ENCODE measurements at places on chromosomes 5 and 9.
A peak's percentile ranks its signal among the peaks of the same experiment; 100 is the strongest.

DNA sequence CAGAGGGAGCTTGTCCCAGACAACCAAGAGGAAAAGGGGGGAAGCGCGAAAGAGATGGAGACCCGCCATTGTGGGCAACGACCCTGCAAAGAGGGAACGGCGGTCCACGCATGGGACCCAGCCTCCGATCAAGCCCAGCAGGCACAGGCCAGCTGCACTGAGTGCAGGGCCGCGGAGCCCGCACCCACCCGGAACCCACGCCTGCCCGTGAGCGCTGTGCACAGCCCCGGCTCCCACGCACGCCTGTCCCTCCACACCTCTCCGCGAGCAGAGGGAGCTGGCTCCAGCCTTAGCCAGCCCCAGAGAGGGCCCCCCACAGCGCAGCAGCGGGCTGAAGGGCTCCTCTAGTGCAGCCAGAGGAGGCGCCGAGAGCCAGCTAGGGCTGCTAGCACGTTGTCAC lies 416.5 kb downstream of the DMRTA1 start:
- no peak for DNase-seq

- peak; percentile 54 for DNase-seq
Observed at GRCh38 chr5:132830436-132831094, at the start of gene SHROOM1. TSS of gene SHROOM1 (minus strand) at chr5:132830647. CDS start at chr5:132826140, 4,507 bp downstream.

DNA sequence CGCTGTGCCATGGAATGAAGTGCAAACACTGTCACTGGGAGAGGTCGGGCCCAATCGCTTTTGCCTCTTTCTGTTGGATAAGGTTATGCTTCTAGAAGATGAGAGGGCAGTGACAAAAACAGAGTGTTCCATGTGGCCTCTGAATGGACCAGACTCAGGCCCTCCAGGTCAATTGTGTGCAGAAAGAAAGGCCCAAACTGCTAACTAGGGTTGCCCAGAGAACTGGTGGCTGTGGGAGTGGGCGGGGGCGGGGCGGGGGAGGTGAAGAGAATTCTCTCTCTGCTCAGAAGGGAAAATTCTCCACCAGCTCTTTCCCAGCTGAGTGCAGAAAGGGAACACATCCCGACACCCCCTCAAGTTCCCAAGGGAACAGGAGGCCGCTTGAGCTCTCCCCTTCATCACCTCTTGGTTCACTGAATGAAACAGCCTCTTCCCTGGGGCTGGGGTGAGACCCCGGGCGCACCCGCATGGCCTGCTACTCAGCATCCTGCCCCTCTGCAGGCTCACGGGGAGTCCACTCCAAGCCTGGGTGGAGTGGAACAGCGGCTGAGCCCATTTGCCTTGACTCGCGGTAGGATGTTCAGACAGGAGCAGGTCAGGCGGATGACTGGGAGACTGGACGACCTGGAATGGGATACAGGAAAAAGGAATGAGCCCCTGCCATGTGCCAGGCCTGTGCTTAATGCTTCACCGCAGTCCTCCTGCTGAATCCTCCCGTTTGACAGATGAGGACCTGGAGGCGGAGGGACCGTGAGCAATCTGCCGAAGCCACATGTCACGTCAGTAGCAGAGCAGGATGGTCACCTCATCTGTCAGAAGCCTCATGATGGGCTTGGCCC lies 93.8 kb upstream of the FANCC start:
- no peak for DNase-seq

DNA sequence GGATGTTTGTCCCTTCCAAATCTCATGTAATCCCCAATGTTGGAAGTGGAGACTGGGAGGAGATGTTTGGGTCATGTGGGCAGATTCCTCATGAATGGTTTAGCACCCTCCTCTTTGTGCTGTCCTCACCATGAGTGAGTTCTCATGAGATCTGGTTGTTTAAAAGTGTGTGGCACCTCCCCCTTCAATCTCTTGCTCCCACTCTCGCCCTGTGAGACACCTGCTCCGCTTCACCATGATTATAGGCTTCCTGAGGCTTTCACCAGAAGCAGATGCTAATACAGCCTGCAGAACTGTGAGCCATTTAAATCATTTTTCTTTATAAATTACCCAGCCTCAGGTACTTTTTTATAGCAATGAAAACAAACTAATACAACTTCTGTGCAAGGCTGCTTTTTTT lies 127.3 kb upstream of the CCDC152 start:
- DNase-seq = no peak

GRCh38 chr9:124139001-124139400 lies 118.7 kb upstream of the NEK6 start:
- no peak for DNase-seq

DNA sequence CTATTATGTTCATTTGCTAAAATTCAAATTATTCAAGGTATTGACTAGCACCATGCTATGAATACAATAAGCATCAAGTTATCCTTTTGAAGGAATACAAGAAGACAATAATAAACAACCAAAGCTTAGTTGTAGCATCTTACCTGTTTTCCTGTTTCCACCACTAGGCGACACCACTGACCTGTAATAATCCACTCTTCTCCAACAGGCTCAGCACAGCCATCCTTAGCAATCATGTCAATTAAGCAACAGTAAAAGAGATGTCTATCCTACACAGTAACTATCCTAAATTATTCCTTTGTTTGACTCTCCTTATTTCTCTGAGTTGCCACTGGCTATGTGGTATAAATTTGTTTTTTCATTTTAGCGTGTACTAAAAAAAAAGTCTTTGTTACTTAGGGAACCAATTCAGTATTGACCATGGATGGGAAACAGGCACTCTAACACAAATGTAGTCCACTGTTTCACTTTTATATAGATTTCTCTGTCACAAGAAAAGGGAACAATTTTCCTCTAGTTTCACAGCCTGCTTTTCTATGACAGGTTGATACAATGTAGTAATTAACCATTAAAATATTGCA lies 46.2 kb downstream of the PCA3 start:
- peak; percentile 42 for DNase-seq

- no peak for DNase-seq
Observed at GRCh38 chr5:92444888-92445287, 1061.8 kb upstream of the ARRDC3 start.

DNA sequence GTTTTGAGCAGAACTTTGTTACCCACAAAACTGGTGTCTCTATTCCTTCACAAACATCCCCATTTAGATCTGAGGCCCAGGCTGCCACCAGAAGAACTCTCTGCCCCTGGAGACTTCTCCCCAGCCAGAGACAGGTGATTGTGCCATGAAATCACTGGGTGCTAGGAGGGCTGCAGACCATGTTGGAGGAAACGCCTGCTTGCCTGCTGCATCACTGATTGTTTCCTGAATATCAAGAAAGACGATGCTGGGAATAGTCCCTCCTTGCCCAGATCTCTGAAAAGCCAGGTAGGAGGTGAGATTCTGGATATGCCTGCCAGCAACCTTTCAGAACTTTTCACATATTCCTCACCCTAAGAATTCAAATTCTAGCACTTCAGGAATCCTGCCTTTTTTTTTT lies 8.1 kb downstream of the ZNF366 start:
- no peak for DNase-seq

DNA sequence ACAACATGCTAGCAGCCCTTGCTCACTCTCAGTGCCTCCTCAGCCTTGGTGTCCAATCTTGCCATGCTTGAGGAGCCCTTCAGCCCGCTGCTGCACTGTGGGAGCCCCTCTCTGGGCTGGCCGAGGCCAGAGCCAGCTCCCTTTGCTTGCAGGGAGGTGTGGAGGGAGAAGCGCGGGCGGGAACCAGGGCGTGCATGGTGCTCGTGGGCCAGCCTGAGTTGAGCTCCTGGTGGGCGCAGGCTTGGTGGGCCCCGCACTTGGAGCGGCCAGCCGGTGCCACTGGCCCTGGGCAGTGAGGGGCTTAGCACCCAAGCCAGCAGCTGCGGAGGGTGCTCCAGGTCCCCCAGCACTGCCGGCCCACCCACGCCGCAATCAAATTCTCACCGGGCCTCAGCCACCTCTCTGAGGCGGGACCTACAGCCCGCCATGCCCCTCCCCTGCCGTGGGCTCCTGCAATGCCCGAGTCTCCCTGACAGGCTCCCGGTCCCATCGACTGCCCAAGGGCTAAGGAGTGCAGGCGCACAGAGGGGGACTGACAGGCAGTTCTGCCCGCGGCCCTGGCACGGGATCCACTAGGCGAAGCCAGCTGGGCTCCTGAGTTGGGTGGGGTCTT lies 333.5 kb downstream of the KCNN2 start:
- no peak for DNase-seq

- DNase-seq = peak; percentile 78
Observed at GRCh38 chr9:14730461-14730898, 7.9 kb upstream of the CER1 start.

GRCh38 chr9:134366223-134367031 lies 40.2 kb downstream of the RXRA start:
- peak; percentile 94 for DNase-seq

- DNase-seq = no peak
Observed at GRCh38 chr5:143030349-143030748, 260.2 kb downstream of the ARHGAP26 start.

DNA sequence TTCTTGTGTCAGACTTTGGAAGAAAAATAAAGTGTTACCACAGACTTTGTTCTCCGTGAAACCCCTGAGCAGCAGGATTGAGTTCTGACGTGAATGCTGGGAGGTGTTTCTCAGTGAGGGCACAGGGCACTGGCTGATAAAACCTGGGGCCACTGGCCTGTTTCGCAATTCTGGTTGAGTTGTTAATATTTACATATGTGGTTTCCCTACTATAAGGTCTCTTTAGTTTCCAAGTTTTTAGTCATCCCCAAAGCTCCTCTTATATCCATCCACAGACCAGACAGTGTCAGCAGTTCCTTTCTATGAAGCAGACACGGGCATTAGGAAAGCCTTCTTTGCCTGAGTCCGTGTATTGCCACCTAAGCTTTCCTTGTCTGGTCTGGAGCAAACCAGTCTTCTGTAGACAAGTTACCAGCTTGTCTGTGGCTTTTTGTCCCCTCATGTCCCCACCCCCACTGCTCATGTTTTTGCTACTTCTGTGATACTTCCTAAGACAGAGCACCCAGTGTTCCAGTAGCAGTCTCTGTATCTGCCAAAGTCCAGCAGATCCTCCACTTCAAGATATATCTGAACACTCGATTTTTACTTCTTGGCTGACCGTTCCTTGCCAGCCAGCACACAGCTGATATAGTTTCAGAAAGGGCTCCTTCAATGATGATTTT lies 42.0 kb downstream of the ACO1 start:
- DNase-seq = no peak

- DNase-seq = no peak
Observed at GRCh38 chr5:127213231-127213630, 77.4 kb upstream of the MEGF10 start.

- no peak for DNase-seq
Observed at GRCh38 chr9:95249986-95250385, 67.5 kb downstream of the FANCC start.

DNA sequence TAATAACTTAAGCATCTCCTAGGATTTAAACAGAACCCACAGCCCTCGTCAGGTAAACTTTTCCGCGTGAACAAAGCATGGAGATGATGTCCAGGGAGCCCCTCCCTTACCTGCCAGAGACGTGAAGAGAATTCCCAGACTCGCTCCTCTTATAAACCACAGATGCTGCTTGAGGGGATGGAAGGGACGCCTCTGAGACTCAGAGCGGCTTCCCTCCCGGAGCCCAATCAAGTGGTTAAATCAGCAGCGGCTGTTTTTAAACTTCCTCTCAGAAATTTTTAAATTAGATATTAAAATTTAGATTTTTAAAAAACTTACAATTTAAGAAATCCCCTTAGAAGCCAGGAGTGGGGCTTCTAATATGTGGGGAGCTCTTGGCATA lies 71.8 kb downstream of the RAPGEF1 start:
- no peak for DNase-seq

- no peak for DNase-seq
Observed at GRCh38 chr9:70549926-70550325, 135.5 kb upstream of the KLF9 start.

DNA sequence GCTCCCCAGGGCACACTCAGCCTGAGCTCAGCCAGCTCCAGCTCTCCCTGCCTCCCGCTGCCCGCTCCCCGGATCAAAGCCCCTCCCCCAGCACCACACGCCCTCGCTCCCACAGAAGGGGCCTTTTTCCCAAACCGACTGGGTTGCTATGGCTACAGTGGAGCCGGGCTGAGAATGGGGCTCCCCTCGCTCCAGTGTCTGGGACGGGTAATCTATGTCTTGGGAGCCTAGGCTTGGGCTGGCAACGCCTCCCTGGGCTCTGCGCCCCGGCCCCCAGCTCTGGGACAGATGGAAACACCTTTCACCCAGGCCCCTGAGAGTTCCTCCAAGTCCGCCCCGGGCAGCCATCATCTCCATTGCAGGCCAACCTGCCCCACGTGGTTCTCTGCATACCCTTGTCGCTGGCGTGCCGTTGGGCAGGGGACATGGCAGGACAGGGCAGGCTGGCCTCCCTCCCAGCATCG lies 29.6 kb downstream of the NOTCH1 start:
- no peak for DNase-seq

DNA sequence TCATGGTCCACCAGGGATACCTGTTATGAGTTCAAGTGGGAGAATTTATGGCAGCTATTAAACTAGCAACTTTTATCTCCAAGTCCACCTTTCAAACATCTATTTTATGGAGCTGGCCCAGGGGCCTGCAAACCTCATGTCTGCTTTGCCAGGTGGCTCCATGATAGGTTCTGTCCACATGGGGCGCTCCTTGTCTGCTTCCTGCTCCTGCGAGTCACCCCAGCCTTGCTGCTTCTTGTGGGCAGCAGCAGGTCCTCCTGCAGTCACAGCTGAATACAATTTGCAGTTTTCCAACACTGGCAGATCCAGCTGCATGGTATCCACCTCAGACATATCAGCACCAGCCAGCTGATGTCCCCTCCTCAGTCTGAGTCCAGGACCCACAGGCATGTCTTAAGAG lies 39.6 kb upstream of the FRRS1L start:
- no peak for DNase-seq

GRCh38 chr5:124912638-124913328 lies 166.3 kb upstream of the ZNF608 start:
- DNase-seq = no peak

DNA sequence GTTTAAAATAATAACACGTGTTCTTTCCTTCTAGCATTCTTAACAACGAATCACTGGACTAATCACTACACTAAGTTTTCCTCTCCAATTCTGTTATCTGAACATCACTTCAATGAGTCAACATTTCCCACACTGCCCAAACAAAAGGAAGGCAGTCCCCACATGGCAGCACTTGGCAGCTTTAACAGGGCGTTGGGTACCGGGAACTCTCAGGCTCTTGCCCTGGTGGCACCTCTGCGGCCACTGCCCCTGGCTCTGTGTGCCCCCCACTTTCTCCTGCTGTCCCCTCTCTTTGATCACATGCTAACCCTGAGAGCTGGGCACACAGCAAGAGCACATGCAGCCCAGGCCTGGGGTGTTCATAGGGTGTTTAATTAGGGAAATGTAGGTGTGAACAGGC lies 15.7 kb downstream of the SLC6A3 start:
- DNase-seq = peak; percentile 5

GRCh38 chr9:98856982-98857381 lies 49.5 kb downstream of the GALNT12 start:
- no peak for DNase-seq

DNA sequence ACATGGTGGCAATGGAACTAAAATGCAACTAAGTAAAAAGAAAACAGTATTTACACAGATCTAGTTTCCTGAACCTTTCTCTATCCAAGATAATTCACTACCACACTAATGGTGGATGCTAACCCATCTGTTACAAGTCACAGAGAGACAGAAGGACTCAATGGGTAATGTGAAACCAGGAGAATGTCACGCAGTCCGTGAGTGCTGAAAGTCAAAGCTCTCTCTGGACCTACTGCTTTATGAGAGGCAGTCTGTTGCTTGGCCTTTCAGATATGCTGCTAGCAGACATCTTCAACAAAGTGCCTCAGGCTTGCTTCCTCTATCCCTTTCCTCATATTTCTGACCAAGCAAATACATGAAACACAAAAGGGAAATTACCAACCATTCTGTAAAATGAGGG lies 69.0 kb upstream of the GLRX start:
- DNase-seq = no peak
